NCI-H2081 treated with DMSO at 0.1 percent for 48 hours (cell line): ENCODE measurements at places on chromosomes 5 and 9.

DNA sequence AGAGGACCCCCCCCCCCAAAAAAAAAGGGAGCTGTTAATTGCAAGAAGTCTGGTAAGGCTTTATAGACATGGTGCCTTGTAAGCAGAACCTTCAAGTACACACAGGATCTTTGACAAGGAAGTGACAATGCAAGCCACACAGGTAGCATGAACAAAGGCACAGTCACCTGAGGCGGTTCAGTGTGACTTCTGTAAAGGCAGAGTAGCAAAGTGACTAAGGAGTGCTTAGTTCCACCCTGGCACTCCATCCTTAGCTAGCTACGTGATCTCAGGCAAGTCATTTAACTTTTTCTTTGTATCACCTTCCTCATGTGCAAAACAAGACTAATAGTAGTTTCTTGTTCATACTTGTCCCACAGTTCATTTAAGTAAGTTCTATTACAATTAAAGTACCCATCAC lies 282.0 kb downstream of the PRELID2 start:
- DNase-seq, result no peak

DNA sequence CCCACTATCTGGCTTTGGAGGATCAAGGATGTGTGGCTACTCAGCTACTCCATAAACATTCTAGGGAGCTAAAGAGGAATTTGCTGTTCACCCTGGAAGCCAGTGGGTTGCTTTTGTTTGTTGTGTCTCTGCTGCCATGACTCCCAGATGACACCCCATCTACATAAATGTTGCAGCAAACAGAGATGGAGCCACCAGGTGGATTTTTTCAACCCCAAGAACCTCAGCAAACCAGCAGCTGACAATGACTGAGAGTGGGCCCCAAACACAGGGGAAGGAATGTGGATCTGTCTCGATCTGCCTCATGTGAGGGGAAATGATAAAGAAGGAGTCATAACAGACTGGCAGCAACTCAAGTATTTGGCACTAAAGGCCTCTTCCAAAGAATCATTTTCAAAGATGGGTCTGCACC lies 132.7 kb upstream of the TNC start:
- DNase-seq, result no peak

- peak; percentile 53 for DNase-seq
Observed at GRCh38 chr9:124660341-124660801, 110.7 kb downstream of the NR6A1 start.

DNA sequence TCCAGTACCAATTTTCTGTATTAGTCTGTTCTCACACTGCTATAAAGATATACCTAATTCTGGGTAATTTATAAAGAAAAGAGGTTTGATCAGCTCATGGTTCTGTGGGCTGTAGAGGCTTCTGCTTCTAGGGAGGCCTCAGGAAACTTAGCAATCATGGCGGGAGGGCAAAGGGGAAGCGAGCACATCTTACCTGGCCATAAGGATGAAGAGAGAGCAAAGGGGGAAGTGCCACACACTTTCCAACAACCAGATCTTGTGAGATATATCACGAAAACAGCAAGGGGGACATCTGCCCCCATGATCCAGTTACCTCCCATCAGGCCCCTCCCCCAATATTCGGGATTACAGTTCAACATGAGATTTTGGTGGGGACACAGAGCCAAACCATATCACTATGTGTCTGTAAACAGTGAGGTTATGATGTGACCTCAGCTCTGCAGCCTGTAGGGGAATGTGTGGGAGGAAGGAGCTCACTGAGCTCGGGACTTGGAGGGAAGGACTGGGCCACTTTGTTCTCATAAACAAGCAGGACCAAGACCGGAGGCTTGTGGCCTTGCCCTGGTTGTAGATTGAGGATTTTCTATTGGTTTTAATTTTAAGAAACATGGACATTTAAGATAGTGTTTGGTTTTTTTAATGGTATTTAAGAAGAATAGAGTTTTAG lies 85.2 kb downstream of the EHMT1 start:
- no peak for DNase-seq

DNA sequence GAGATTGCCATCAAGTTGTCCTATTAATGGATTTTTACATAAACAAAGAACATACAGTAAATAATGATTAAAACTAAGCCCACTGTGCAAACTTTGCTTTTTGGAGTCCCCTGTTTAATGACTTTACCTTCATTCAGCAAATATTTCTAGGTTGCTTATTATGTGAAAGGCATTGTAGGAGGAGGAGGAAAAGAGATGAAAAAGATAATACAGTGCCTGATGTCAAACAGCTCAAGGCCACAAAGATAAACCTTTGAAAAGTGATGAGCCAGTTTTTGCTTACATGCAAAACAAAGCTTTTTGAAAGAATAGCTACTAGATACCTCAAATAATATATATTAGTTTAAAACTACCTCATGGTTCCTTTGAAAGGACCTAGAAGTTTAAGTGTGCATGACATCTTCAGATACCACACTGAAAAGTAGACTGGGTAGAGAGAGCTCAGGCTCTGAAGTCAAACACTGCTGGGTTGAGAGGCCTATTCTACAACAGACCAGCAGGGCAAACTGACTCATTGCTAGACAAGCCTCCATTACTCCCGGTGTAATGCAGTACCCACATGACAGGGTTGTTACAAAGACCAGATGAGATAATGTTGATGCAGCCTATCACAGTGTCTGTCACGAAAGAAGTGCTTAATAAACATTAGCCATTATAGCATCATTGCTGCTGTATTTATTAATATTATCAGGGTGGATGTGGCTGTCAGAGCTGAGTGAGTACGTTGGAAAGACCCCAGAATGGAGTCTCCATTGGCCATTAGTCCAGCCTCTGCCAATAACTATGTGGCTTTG lies 11.8 kb downstream of the DEPDC1B start:
- no peak for DNase-seq

DNA sequence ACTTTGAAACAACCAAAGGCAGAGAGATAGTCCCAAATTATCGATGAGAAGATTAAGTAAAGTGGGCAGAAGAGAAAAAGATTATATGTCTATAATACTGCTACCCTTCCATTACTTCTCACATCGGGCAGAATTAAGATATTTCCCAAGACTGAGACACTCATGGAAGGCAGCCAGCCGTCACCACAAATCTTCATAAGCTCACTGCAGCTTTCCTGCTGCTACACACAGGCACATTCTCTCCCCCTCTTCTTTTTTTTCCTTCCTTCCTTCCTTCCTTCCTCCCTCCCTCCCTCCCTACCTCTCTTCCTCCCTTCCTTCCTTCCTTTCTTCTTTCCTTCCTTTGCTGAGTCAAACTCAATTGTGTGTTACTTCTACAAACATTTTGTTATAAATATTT lies 58.7 kb upstream of the SPATA31C2 start:
- DNase-seq, result no peak

- no peak for DNase-seq
Observed at GRCh38 chr9:13568405-13568804, 288.9 kb upstream of the MPDZ start.

- no peak for DNase-seq
Observed at GRCh38 chr9:97628668-97629067, 4.5 kb downstream of the TSTD2 start.

GRCh38 chr5:155750571-155750970 lies 576.4 kb upstream of the SGCD start:
- no peak for DNase-seq

- DNase-seq, result no peak
Observed at GRCh38 chr5:95261437-95262175, 23.3 kb downstream of the MCTP1 start.

- DNase-seq, result no peak
Observed at GRCh38 chr9:68498816-68499215, 41.9 kb downstream of the TMEM252 start.

DNA sequence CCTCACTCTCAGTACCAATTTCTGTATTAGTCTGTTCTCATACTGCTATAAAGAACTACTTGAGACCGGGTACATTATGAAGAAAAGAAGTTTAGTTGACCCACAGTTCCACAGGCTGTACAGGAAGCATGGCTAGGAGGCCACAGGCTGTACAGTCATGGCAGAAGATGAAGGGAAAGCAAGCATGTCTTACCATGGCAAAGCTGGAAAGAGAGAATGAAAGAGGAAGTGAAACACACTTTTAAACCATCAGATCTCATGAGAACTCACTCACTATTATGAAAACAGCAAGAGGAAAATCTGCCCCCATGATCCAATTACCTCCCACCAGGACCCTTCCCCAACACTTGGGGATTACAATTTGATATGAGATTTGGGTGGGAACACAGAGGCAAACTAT lies 698.8 kb downstream of the CDH9 start:
- DNase-seq, result no peak

- no peak for DNase-seq
Observed at GRCh38 chr5:177142098-177142611, 8.6 kb downstream of the NSD1 start.

DNA sequence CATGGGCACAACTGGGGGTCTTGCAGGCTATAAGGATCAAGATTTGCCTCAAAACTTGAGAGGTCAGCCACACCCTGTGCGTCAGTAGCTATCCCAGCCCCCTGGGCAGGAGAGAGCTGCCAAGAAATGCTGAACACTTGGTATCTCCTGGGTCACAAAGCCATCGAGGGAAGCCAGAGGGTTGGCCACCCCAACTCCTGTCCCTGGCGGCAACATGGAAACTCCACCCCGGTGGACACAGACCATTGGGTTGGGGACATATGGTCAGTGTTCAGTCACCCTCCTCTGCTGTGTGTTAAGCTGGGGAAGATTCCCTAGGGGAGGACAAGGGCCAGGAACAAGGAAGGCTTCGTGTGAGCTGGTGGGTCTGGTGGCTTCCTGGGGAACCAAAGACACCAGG lies 140.6 kb downstream of the C5orf15 start:
- DNase-seq, result no peak

- no peak for DNase-seq
Observed at GRCh38 chr9:124272979-124273378, 15.2 kb downstream of the NEK6 start.

DNA sequence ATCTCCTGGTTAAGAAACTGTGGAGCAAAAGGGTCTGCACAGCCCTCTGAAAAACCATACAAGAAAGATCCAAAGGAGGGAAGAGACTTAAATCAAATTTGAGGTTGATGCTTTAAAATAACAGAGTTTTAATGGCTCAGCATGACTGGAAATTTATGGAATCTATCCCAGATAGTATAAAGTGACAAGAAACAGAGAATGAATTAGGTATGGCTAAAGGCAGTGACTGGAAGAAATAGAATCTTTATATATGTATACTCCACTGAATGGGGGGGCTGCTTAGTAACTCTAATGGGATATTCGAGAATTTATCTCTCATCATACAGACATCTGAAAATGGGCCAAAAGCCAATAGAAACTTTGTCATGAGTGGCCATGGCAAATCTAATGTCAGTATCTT lies 17.6 kb upstream of the MOCS2 start:
- DNase-seq, result no peak

GRCh38 chr5:157749462-157749799 lies 5.9 kb downstream of the LSM11 start:
- no peak for DNase-seq

GRCh38 chr9:16407617-16408016 lies 462.9 kb downstream of the BNC2 start:
- no peak for DNase-seq

GRCh38 chr9:127245637-127246164 lies 18.9 kb upstream of the GARNL3 start:
- no peak for DNase-seq
